CD8-positive, alpha-beta memory T cell (primary cell): ENCODE measurements at places on chromosomes 6 and 20. TPM values are rescaled to one million over a fixed set of nuclear protein-coding genes. Genes with fewer than 3 reads are reported as not detected.
A peak's percentile ranks its signal among the peaks of the same experiment; 100 is the strongest.

- DNase-seq = no peak
- no peak overlapping the region for H3K27ac ChIP-seq
- H3K27me3 ChIP-seq = no peaks in the 10 kb centered on the region
Measured at GRCh38 chr6:90290811-90291420, 5.7 kb downstream of the BACH2 start.

DNA sequence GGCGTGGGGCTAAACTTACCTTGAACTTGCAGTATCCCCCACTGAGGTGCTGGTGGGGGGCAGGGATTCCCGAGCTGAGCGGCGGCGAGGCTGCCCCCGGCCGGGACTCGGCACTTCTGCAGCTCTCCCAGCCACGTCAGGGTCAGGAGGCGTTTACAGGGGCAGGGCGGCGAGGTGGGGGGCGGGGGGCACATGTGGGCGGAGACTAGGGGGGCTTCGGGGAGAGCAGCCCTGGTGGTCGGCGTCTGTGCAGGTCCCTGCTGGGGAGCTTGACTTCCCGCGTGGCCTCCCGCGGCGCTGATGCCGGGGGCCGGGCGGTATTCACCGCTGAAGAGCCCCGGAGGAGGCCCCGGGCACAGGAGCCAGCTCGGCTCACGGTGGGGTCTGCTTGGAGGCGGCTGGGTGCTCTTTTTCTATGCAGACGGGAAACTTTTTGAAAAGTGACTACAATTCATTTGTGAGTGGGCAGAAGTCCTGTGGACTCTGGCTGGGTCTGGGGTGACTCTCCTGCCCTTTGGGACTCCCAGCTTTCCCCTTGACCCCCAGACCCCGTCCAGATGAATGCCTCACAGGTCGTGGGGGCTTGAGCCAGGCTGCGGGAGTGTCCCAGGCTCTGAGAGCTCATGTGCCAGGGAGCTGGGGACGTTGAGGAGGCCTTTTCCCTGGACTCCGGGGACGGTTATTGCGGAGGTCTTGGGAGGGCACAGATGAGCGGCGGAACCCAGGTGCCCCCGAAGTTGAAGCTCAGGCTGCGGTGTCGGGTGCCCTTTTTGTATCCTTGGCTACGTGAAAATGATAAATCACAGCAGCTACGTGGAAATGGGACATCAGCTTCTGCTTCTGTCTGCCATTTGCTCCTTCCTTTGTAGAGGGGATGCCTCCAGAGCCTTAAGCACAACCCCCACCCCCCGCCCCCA lies 75.9 kb upstream of the GATA5 start:
- no peak overlapping the region for H3K4me3 ChIP-seq
- H3K4me1 ChIP-seq = no peaks in the 10 kb centered on the region
- H3K27ac ChIP-seq = no peak overlapping the region
- DNase-seq = no peak
- H3K36me3 ChIP-seq = no peaks in the 10 kb centered on the region

DNA sequence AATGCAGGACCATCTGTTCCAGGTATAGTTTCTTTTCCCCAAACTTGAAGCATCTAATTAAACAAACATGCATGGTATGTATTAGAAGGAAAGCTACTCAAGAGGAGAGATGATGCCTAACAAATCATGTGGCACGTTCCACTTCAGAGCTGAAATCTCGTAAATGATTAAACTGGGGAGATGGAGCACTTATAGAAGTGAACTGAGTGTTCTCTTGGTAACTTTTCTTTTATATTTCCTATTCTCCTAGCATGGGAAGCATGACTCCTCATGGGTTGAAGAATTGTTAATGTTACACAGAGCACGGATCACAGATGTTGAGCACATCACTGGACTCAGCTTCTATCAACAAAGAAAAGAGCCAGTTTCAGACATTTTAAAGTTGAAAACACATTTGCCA lies 61.1 kb downstream of the CCN2 start:
- no peaks in the 10 kb centered on the region for H3K27me3 ChIP-seq
- no peaks in the 10 kb centered on the region for H3K36me3 ChIP-seq
- H3K4me3 ChIP-seq = no peak overlapping the region
- no peaks in the 10 kb centered on the region for H3K4me1 ChIP-seq
- no peak overlapping the region for H3K27ac ChIP-seq

- DNase-seq = no peak
- H3K4me1 ChIP-seq = no peaks in the 10 kb centered on the region
- H3K27ac ChIP-seq = no peak overlapping the region
- H3K36me3 ChIP-seq = no peaks in the 10 kb centered on the region
- no peak overlapping the region for H3K4me3 ChIP-seq
Measured at GRCh38 chr20:46416421-46416820, 10.0 kb upstream of the ELMO2 start.

DNA sequence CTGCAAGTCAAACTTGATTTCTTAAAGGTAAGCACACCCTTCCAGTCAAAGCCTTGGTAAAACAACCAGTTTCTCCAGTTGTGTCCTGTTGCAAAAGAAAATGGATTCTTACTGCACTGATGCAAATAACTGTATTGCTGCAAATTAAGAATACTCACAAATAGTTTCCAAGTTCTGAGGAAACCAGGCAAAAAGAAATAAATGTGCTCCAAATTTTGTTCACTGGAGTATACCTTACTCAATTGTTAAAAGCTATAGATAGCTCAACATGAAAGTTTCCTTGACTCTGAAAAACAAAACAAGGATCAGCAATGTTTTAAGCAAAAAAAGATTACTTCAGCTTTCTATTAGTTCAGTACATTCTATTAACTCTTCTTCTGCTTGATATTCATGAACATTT lies 75.2 kb downstream of the SLC16A10 start:
- peaks cover under 1% of the 10 kb centered on the region for H3K4me1 ChIP-seq
- H3K4me3 ChIP-seq = no peak overlapping the region
- no peak for DNase-seq
- H3K27ac ChIP-seq = no peak overlapping the region
- H3K27me3 ChIP-seq = no peaks in the 10 kb centered on the region
- H3K36me3 ChIP-seq = no peaks in the 10 kb centered on the region

GRCh38 chr6:422433-423054 lies 31.0 kb downstream of the IRF4 start:
- no peak for DNase-seq
- no peaks in the 10 kb centered on the region for H3K36me3 ChIP-seq
- no peaks in the 10 kb centered on the region for H3K27me3 ChIP-seq
- H3K4me1 ChIP-seq = no peaks in the 10 kb centered on the region

DNA sequence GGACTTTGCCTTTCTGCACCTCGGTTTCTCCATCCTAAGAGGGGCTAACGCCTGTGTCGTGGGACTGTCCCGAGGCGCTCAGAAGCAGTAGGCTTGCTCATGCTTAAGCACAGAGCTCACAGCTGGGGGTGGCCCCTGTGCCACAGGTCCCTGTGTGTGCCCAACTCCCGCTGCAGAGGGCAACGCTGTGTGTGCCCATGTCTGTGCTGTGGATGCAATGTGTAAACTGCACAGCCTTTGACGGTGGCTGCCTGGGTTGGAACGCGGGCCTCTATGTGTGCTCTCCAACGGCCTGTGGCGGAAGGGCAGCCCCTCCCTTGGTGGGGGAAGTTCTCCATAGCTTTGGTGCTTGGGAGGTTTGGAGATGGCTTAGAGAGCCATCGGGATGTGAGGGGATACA lies 10.7 kb upstream of the GATA5 start:
- no peak for DNase-seq
- H3K36me3 ChIP-seq = no peaks in the 10 kb centered on the region
- no peak overlapping the region for H3K4me3 ChIP-seq
- H3K27ac ChIP-seq = peak overlapping the region; percentile 75
- peaks cover 7% of the 10 kb centered on the region for H3K27me3 ChIP-seq

The POPDC3 gene
- not detected for total RNA-seq

The PPIL6 gene
- not detected for total RNA-seq

DNA sequence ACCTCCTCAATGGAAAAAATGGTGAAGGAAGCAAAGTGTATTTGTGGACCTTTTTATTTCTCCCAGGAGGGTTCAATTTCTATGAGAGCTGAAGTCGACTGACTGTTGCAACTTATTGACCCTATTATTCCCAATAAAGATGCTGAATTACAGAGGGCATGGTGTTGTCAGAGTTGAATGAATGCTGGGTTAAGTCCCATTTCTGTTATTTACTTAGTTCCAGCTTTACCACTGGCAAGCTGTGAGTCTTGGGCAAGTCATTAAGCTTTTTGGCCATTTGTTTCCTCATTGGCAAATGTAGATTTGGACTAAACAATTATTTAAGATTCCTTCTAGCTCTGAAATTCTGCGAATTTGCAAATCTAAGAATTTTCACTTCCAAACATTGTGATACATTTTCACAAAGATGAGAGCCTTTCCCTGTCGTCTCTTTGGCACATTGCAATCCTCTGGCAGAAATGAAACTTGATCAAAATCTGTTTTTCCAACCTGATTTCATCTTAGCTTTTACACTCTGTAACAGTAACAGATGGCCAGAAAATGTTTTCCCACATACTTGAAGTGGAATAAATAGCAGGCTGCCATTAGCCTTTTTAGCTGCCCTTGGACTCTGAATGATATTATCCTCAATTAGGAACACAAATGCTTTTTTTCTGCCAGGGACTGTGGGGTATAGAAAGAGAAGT lies 21.3 kb downstream of the BLTP3A start:
- H3K4me1 ChIP-seq = no peaks in the 10 kb centered on the region
- H3K27me3 ChIP-seq = no peaks in the 10 kb centered on the region
- H3K36me3 ChIP-seq = no peaks in the 10 kb centered on the region
- no peak for DNase-seq
- H3K27ac ChIP-seq = no peak overlapping the region

The KIAA0408 gene
- total RNA-seq = 9.0 TPM

DNA sequence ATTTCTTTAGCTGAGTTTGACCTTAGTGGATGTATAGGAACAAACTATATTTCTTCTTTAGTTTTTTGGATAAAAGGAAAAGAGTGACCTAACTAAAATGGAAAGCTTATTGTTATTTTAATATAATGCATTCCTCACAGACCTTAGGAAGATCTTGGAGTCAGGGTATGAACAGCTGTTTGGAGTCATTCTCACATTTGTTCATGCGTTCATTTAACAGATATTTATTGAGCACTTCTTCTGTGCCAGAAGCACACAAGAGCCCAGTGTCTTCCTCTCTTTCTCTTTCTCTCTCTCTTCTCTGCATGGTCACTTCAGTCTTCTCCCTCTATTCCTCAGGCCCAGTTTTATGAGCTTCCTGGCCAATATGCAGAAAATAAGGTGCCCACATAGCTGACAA lies 744.0 kb upstream of the MAP3K7 start:
- no peaks in the 10 kb centered on the region for H3K36me3 ChIP-seq
- no peak overlapping the region for H3K4me3 ChIP-seq
- H3K4me1 ChIP-seq = no peaks in the 10 kb centered on the region
- H3K27ac ChIP-seq = no peak overlapping the region

The MYLK2 gene
- total RNA-seq = 0.24 TPM

- H3K4me1 ChIP-seq = no peaks in the 10 kb centered on the region
- no peak overlapping the region for H3K27ac ChIP-seq
- no peak for DNase-seq
- no peaks in the 10 kb centered on the region for H3K27me3 ChIP-seq
- H3K36me3 ChIP-seq = no peaks in the 10 kb centered on the region
- H3K4me3 ChIP-seq = no peak overlapping the region
Measured at GRCh38 chr20:48102931-48103660, 317.8 kb upstream of the SULF2 start.

The C20orf96 gene
- 3.7 TPM for total RNA-seq

DNA sequence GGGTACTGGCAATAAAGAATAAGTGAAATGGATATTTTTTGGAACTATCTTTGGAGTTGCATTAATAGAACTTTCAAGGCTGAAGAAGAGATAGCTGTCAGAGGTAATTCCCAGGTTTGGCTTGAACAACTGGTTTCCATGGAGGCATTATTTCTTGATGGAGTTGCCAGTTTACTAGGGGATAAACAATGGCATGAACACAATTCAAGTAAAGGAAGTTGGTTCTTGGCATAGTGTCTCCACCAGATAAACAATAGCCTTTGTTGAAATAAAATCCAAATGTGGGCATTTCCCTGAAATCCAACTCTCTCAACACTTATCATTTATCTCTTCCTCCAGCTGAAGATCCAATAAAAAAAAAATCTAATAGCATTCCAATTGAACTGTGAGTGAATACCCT lies 454.9 kb downstream of the C6orf118 start:
- H3K36me3 ChIP-seq = no peaks in the 10 kb centered on the region
- no peaks in the 10 kb centered on the region for H3K27me3 ChIP-seq
- no peaks in the 10 kb centered on the region for H3K4me1 ChIP-seq
- no peak overlapping the region for H3K4me3 ChIP-seq

The CCDC170 gene
- total RNA-seq = not detected

DNA sequence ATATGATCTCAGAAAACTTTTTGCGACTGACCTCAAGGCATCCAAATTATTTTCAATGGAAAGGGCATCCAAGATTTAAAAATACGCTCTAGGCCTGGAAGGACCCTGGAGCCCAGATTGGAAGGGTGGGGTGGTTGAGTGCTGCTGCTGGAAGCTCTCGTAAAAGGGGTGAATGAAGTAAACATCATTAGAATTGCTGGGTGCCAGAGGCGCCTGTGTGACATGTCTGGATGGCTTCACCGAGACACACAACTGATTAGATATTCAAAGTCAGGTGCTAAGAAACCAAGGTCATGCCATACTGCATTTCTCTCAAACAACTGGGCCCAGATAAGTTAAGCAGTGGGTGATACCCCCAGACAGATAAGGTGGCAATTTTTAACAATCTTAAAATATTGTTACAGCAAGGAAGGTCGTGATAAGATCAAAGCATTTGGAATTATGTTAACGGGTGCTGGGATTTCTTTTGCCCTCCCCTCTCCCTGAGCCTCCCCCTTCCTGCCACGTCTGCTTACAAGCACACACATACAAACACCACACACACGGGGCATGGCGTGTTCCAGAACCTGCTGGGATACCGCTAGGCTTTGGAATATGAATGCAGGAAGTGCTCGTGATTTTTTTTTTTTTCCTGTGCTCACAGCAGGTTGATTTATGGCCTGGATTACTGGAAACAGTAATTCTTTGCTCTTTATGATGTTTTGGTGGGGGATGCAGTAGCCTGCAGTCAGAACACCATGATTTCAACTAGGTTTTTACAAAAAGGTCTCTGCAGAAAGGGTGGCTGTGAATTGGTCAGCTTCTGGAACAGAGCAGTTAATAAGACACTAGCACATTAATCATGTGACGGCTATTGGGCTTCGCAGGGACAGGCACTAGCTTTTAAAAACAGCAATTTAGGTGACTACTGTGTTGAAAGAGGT lies 551.2 kb downstream of the QKI start:
- H3K4me3 ChIP-seq = no peak overlapping the region
- no peak overlapping the region for H3K27ac ChIP-seq
- H3K36me3 ChIP-seq = no peaks in the 10 kb centered on the region
- H3K4me1 ChIP-seq = no peaks in the 10 kb centered on the region

The PAK5 gene
- not detected for total RNA-seq
